ENCODE measurements at places on chromosomes 7 and 10.

- no peak for DNase-seq
Observed at GRCh38 chr10:78450239-78450638, 416.6 kb downstream of the RPS24 start.

DNA sequence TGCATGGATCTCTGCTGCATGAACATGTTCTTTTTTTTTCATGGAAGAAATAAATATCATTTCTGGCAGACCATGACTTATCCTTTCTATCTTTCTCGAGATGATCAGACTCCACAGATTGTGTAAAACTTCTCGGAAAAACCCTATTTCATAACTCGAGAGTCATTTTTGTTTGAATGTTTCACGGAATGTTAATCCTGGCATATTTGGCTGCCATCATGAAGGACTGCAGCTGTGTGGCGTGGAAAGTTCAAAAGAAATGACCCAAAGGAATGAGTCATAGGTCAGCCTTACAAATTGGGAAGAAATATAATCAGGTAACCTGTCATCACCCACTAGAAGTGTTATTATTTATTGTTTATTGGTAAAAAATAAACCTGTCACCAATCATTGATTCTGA lies 566.8 kb downstream of the SDK1 start:
- no peak for DNase-seq

DNA sequence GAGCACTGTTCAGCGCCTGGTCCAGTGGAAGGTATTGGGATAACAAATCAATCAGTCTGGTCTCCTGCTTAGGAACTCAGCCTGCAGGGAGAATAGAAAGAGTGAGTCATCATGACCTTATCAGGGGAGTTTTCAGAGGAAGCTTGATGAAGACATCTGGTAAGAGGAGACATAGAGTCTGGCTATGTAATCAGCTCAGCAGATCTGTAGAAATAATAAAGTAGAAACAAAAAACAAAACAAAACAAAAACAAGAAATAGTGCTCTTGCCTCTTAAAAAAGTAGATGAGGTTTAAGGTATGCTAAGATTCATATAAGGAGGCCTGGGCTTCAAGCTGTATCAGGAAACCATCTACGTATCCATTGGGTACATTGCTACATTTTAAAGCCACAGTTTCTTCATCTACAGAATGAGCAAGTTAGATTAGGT lies 14.4 kb downstream of the TAS2R41 start:
- peak; percentile 44 for DNase-seq

GRCh38 chr10:7571981-7572380 lies 94.8 kb downstream of the ITIH5 start:
- DNase-seq, result no peak

DNA sequence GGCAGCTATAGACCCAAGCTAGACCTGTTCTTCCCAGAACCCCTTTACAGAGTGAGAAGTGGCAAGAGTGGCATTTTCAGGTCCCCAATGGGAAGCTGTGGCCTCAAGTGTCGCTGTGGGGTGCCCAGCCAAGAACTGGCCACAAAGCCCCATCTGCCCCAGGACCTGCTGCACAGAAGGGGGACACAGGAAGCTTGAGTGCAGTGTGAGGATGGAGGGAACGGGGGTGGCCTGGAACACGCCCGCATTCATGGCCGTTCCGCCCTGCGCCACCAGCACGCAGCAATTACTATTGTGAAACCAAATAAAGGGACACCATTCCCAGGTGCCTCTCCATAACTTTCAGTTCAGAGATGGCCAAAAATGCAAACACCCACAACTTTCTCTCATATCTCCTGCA lies 237.6 kb upstream of the TCERG1L start:
- DNase-seq, result no peak

DNA sequence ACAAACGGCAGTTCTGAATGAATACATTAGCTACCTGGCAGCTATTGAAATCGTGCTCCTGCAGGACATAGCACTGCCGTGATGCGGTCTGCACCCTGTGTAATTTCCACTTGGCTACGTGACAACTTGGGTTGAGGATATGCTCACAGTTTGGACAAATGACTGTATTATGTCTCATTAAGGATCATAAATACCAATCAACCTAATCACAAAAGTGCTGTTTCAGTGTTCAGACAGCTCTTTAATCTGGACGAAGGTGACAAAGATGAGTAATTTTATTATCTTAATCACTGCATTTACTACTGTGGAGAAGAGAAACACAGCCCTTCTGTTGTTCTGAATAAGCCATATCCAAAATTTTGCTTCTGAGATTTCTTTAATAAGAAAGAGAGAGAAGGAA lies 210.8 kb upstream of the PFKP start:
- no peak for DNase-seq

GRCh38 chr10:120987359-120987758 lies 136.2 kb downstream of the WDR11 start:
- no peak for DNase-seq

DNA sequence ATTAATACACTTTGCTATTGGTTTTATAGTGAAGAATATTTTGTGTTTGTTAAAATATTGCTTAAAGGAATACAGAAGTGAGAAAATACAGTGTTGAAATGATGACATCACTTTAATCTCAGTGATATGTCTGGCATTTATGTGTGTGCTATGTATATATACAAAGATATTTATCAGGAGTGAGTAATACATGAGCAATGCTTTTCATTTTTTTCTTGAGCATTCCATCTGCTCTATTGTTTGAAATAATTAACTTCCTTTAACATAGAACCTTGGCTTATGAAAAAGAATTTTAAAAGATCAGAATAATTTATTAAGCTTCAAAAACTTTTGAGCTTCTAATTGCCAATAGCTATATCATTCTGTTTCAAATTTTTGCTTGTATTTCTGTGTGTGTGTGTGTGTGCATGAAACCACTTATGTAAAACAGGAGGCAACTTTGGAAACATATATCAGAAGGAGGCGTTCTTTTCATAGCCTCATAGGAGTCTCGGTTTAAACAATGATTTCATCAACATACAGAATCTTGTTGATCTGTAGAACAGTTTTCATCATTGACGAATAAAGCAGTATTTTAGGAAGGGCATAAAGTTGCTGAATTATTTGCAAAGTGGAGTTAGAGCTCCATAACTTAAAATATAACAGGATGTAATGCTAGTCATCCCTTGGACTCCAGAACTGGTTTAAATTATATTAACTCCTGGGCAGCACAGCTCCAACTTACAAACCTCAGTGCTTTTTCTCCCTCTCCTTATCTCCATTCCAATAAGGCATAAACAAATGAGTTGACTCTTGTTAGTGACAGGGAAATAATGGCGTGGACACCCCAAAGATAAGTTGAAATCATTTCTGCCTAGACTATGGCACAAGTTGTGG lies 228.4 kb upstream of the DGKB start:
- peak; percentile 72 for DNase-seq

GRCh38 chr7:108094933-108095710 lies 35.0 kb downstream of the LAMB4 start:
- peak; percentile 24 for DNase-seq

DNA sequence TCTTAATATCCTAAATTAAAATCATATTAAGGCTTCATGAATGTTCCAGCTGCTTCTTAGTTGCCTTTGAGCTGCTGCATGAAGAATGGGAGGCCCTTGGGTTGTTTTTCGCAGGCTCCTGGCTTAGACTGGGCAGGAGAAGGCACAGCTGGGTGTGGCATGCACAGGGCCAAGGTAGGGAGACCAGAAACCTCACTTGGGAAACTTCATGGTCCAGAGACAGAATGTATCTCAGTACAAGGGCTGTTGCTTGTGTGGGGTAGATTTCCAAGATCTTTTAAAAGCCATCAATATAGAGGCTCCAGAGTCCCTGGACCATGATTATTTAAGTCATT lies 49.9 kb downstream of the BUB3 start:
- no peak for DNase-seq

GRCh38 chr7:77657427-77658224 lies 38.6 kb upstream of the RSBN1L start:
- DNase-seq, result no peak

DNA sequence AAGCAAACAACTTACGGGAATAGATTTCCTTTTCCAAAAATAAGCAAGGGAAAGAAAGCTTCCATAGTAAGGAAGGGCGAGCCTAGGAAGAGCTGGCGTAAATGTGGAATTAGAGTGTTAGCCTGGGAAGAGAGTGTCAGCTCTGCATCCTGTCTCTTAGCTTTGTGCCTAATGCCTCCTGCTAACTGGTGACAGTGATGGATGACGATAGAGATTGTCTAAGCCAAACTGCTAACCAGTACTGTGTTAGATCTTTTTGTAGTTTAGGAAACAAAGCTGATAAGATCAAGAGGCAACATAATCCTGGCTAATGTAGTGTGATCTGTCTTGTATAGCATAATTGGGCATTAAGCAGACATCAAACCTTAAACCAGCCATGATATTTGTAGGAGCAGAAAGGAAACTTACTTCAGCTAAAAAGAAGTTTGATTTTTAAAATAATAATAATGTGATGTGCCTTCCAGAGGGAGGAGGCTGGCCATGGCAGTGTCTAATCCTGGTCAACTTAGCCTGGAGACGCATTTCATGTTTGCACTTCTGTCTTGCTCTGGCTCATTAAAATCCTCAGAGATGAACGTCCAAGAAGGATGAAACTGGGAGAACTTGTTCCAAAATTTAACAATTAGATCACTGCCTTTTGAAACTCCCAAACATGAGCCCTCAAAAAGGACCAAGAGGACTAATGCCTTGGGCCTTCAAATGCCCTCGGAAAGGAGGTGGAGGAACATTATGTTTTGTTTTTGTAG lies 85.1 kb downstream of the FAM204A start:
- no peak for DNase-seq

- no peak for DNase-seq
Observed at GRCh38 chr7:135717693-135718092, 10.3 kb downstream of the SLC13A4 start.

DNA sequence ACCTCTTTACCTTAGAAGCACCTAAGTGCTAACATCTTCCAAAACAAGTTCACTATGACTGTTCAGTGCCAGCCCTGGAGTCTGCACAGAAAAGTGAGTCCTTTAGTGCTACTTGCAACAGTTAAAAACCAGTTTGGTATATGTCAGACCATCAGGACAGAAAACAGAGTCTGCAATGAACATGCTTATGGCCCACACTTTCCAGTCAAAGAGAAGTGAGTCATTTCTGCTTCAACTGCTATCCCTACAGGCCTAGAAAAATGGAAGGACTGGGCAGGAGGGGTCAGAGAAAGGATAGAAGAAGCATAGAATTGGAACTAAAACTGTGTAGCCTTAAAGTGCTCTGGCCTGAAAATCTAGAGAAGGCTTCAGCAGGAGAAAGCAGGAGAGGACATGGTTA lies 108.0 kb downstream of the PDE1C start:
- no peak for DNase-seq

DNA sequence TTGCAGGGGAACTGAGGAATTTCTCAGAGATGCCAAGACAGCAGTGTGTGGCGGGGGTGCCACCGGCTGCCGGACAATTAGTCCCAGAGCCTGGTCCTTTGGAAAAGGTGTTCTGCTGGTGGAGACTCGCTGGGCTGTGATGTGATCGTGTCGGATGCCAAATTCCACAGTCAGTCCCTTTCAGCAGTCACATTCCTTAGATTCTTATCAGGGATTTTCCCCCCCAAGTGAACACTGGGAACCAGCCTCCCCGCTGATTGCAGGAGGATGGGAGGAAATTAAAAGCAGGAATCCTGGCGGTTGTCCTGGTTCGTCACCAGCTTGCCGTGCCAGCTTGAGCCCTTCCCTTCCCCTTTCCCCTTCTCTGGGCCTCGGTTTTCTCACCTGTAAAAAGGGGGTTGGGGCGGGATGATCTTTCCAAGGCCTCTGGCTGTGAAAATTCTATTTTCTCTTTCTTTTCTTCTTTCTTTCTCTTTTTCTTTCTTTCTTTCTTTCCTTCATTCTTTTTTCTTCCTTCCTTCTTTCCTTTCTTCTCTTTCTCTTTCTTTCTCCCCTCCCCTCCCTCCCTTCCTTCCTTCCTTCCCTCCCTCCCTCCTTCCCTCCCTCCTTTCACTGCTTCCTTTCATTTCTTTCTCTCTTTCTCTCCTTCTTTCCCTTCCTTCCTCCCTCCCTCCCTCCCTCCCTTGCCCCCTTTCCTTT lies 39.6 kb downstream of the COL26A1 start:
- peak; percentile 61 for DNase-seq

DNA sequence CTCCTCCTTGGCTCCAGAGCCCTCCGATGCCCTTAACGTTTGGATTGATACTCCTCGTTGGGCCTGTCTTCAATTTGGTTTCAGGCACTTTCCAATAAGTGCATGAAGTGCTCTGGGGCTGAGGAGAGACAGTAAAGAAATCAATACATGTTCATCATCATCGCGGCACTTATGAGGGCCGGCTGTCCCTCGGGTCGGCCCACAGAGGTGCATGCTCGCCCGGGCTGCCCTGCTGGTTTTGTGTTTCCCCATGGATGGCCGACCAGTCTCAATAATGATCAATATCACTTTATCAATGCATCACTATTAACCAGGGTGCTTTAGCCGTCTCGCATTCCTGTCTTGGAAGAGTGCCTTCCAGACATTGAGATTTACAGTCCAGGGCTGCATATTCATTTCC lies 154.2 kb downstream of the EBF3 start:
- no peak for DNase-seq

DNA sequence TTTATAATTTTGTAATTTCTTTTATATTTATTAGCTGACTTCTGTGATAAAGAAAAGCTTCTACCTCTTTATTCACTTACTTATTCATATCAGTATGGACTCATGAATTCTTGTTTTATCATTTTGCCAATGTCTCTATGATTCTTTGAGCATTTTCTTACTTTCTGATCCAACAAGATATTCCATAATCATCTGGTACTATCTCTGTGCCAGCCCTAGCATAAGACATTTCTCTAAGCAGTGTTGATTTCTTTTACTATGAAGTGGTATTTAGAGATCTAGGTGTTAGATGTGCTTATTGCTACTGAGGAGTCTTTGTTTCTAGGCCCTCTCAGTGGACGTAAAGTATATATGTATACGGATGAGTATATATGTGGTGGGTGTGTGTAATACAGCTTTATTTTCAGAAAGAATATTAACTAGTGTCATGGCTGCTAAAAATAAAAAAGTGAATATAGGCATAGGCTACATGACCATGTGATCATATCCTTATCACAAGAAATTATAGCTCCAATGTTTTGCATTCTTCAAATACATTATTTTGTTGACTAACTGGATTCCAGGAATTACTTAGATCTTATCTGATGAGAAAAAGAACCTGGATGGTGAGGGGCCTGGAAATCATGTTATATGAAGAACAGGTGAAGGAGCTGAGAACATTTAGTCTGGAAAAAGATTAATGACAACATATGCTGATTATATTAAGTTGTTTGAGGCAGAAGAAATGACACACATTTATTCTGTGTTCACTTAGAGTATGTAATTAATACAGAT lies 13.1 kb downstream of the PHTF2 start:
- DNase-seq, result peak; percentile 49

DNA sequence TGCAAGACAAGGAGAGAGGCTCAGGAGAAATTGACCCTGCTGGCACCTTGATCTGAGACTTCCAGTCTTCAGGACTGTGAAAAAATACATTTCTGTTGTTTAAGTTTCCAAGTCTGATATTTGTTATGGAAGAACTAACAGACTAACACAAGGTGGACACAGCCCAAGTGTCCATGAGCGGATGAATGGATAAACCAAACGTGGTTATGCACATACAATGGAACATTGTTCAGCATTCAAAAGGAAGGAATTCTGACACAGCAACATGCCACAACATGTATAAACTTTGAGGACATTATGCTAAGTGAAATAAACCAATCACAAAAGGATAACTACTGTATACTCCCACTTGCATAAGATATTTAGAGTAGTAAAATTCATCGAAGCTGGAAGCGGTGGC lies 76.5 kb downstream of the FAM13C start:
- DNase-seq, result no peak

All from HS-5 (cell line).